Central memory CD8-positive, alpha-beta T cell (primary cell): ENCODE measurements at places on chromosomes 1 and 21.

GRCh38 chr1:177273141-177273540 lies 102.4 kb downstream of the BRINP2 start:
- H3K4me1 ChIP-seq = no peaks in the 10 kb centered on the region
- H3K4me3 ChIP-seq = no peak overlapping the region

GRCh38 chr1:221449801-221450470 lies 292.0 kb downstream of the DUSP10 start:
- no peak overlapping the region for H3K27ac ChIP-seq
- H3K4me1 ChIP-seq = no peaks in the 10 kb centered on the region
- peaks cover 2% of the 10 kb centered on the region for H3K36me3 ChIP-seq

GRCh38 chr1:230496451-230496850 lies 70.3 kb upstream of the PGBD5 start:
- H3K36me3 ChIP-seq = no peaks in the 10 kb centered on the region
- H3K27me3 ChIP-seq = peaks cover 73% of the 10 kb centered on the region
- no peaks in the 10 kb centered on the region for H3K4me1 ChIP-seq
- no peak for DNase-seq
- H3K27ac ChIP-seq = no peak overlapping the region
- peak overlapping the region; percentile 45 for H3K4me3 ChIP-seq

GRCh38 chr1:204464701-204465100 lies 29.9 kb downstream of the PIK3C2B start:
- no peak overlapping the region for H3K27ac ChIP-seq
- peaks cover 9% of the 10 kb centered on the region for H3K36me3 ChIP-seq
- no peak for DNase-seq

DNA sequence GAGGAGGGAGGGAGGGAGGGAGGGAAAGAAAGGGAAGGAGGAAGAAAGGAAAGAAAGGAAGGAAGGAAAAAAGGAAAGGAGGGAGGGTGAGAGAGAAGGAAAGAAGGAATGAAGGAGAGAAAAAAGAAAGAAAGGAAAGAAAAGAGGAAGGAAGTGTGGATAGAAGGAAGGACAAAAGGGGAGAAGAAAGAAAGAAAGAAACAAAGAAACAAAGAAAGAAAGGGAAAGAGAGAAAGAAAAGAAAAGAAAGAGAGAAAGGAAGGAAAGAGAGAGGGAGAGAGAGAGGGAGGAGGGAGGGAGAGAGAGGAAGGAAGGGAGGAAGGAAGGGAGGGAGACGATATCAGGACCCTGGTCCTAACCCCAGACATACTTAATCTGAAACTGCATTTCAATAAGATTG lies 146.2 kb upstream of the ZC3H11B start:
- H3K27me3 ChIP-seq = no peaks in the 10 kb centered on the region
- H3K36me3 ChIP-seq = no peaks in the 10 kb centered on the region
- no peaks in the 10 kb centered on the region for H3K4me1 ChIP-seq
- H3K27ac ChIP-seq = no peak overlapping the region

DNA sequence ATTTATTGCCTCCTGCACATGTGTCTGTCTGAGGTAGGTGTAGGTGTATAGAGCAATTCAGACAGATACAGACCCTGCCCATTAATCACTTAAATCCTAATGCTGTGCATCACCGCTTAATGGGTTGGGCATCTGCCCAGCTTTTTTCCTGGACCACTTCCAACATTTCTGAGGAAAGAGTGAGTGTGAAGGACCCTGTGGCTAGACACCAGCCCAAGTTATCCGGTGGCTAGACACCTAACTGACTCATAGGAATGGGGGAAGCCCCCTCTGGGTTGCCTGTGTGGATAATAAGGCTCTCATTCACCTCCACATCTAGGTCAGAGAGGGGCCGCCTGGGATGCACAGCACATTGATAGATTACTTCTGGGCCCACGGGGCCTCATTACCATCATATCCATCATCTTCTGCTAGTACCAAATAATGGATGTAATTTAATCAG lies 121.1 kb upstream of the RAVER2 start:
- H3K36me3 ChIP-seq = peaks cover 1% of the 10 kb centered on the region
- DNase-seq = no peak
- no peak overlapping the region for H3K27ac ChIP-seq

GRCh38 chr1:61368876-61369275 lies 286.5 kb downstream of the NFIA start:
- no peaks in the 10 kb centered on the region for H3K27me3 ChIP-seq
- H3K4me3 ChIP-seq = no peak overlapping the region
- H3K36me3 ChIP-seq = no peaks in the 10 kb centered on the region
- H3K27ac ChIP-seq = no peak overlapping the region
- no peaks in the 10 kb centered on the region for H3K4me1 ChIP-seq
- DNase-seq = no peak

DNA sequence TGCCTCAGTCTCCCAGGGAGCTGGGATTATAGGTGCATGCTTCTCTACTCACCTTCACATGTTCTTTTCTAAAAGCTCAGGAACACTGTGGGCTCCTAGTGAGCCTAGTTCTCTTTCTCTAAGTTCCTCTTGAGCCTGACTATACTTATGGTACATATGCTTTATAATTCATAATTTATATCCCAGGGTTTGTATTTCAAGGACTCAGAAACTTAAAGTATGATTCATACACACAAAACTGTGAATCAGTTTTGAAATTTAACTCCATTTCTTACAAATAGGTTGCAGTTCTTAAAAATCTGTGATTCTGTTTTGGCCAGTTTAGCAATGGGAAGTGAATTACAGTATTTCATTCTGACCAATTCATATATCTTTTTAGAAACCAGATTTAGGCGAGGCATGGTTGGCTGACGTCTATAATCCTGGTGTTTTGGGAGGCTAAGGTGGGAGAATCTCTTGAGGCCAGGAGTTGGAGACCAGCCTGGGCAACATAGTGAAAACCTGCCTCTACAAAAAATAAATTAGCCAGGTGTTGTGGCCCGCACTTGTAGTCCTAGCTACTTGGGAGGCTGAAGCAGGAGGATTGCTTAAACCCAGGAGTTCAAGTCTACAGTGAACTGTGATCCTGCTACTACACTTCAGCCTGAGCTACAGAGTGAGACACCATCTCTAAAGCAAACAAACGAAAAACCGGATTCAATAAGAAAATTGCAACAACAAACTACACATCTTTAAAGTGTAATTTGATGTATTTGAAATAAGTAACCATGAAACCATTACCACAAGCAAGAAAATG lies 15.6 kb downstream of the RASAL2 start:
- H3K27me3 ChIP-seq = no peaks in the 10 kb centered on the region
- H3K36me3 ChIP-seq = no peaks in the 10 kb centered on the region
- DNase-seq = no peak

DNA sequence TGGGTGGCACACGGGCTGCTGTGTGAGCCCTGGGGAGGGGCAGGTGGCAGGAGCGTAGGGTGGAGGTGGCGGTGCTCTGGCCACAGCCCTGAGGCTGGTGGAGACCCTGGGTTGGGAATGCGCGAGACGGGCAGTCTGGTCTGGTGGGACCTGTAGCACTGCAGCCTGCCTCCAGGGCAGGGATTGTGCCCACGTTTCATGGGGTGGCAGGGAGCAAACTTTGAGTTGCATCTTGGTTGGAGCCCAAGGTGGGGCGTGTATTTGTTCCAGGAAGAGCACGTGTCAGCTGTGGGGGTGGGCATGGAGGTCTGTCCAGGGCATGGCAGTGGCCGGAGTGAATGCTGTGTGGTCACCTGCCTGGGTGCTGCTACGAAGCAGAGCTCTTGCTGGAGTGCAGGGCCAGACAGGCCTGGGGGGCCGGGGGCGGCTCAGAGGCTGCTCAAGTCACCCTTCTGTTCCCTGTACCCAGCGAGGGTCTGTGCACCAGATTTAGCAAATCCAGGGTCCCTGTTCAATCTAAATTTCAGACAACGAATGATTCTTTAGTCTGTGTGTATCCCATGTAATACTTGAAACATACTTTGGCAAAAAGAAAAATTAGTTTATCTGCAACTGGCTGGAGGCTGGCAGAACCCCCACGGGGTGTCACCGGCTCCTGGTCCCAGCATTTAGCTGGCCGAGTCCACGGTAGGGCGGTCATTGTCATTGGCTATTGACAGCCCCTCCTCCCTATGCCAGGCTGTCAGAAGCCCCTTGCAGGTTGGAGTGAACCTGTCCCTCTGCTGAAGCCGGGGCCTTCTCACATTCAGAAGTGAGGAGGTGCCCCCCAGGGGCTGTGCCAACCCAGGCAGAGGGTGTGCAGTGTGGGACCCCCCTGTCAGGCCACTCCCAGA lies 27.3 kb downstream of the KRTAP10-1 start:
- no peak overlapping the region for H3K4me3 ChIP-seq
- DNase-seq = no peak
- peaks cover 3% of the 10 kb centered on the region for H3K36me3 ChIP-seq
- H3K27me3 ChIP-seq = no peaks in the 10 kb centered on the region

- no peak overlapping the region for H3K4me3 ChIP-seq
- H3K4me1 ChIP-seq = no peaks in the 10 kb centered on the region
- H3K27me3 ChIP-seq = no peaks in the 10 kb centered on the region
- DNase-seq = no peak
- H3K36me3 ChIP-seq = peaks cover 17% of the 10 kb centered on the region
These were observed 25.1 kb downstream of the COL6A2 start for GRCh38 chr21:46122758-46123683.

GRCh38 chr1:9730096-9730901 lies 78.8 kb downstream of the PIK3CD start:
- peak overlapping the region; percentile 91 for H3K27ac ChIP-seq
- H3K36me3 ChIP-seq = peaks cover 74% of the 10 kb centered on the region
- no peaks in the 10 kb centered on the region for H3K27me3 ChIP-seq
- peaks cover 47% of the 10 kb centered on the region for H3K4me1 ChIP-seq
- H3K4me3 ChIP-seq = peak overlapping the region; percentile 46
- no peak for DNase-seq

DNA sequence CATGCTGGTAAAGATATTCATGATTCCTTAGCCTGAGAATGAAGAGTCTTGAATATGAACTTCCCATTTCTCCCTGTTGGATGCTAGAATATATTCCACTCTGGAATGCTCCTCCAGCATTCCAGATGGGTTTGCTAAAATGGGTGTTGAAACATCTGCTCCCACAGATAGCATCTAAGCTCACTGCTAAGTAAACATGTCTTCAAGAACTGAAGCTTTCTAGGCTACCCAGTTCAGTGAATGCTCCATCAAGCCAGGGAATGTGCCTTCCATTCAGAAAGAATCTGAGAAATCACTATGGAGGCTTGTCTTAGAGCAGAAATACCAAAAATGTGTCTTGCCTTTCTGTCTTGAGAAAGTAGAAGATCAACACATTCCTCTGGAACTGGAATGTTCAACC lies 81.1 kb downstream of the TNFSF18 start:
- H3K36me3 ChIP-seq = peaks cover 2% of the 10 kb centered on the region
- no peak for DNase-seq
- no peaks in the 10 kb centered on the region for H3K4me1 ChIP-seq
- H3K27me3 ChIP-seq = no peaks in the 10 kb centered on the region
- no peak overlapping the region for H3K4me3 ChIP-seq

- peaks cover 44% of the 10 kb centered on the region for H3K4me1 ChIP-seq
- no peaks in the 10 kb centered on the region for H3K27me3 ChIP-seq
- H3K4me3 ChIP-seq = peak overlapping the region; percentile 68
- no peak for DNase-seq
- peaks cover 34% of the 10 kb centered on the region for H3K36me3 ChIP-seq
These were observed 117.1 kb upstream of the IFFO2 start for GRCh38 chr1:19073311-19074186.

DNA sequence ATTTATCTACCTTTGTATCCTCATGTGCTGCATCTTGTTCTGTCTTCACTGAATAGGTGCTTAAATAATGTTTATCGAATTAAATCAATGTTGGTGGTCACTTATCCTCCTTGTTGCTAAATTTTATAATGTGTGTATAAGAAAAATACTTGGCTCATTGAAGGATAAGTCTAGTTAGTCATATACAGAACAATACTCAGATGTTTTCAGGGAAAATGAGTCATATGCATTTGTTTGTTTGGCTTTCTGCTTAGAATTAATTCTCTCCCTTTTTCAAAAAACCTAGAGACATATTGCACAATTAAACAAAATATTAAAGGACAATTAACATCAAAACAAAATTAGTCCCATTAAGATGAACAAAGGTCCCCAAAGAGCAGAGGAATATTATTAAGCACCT lies 89.0 kb downstream of the UBE2U start:
- no peaks in the 10 kb centered on the region for H3K4me1 ChIP-seq
- no peak overlapping the region for H3K27ac ChIP-seq
- no peaks in the 10 kb centered on the region for H3K36me3 ChIP-seq

- H3K4me1 ChIP-seq = no peaks in the 10 kb centered on the region
- no peak overlapping the region for H3K4me3 ChIP-seq
- no peak overlapping the region for H3K27ac ChIP-seq
- H3K36me3 ChIP-seq = no peaks in the 10 kb centered on the region
- no peak for DNase-seq
- no peaks in the 10 kb centered on the region for H3K27me3 ChIP-seq
These were observed 121.9 kb downstream of the CYYR1 start for GRCh38 chr21:26451081-26451740.

DNA sequence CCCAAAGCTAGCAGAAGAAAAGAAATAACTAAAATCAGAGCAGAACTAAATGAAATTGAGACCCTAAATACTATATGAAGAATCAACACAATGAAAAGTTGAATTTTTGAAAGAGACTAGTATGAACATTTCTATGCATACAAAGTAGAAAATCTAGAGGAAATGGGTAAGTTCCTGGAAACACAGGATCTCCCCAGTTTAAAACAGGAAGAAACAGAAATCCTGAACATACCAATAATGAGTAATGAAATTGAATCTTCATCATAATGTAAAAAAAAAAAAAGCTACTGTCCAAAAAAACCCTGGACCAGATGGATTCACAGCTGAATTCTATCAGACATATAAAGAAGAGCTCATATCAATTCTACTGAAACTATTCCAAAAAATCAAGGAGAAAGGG lies 233.5 kb downstream of the PLPP3 start:
- no peaks in the 10 kb centered on the region for H3K36me3 ChIP-seq
- DNase-seq = no peak
- H3K27me3 ChIP-seq = no peaks in the 10 kb centered on the region
- H3K4me1 ChIP-seq = no peaks in the 10 kb centered on the region
- no peak overlapping the region for H3K4me3 ChIP-seq
- no peak overlapping the region for H3K27ac ChIP-seq

DNA sequence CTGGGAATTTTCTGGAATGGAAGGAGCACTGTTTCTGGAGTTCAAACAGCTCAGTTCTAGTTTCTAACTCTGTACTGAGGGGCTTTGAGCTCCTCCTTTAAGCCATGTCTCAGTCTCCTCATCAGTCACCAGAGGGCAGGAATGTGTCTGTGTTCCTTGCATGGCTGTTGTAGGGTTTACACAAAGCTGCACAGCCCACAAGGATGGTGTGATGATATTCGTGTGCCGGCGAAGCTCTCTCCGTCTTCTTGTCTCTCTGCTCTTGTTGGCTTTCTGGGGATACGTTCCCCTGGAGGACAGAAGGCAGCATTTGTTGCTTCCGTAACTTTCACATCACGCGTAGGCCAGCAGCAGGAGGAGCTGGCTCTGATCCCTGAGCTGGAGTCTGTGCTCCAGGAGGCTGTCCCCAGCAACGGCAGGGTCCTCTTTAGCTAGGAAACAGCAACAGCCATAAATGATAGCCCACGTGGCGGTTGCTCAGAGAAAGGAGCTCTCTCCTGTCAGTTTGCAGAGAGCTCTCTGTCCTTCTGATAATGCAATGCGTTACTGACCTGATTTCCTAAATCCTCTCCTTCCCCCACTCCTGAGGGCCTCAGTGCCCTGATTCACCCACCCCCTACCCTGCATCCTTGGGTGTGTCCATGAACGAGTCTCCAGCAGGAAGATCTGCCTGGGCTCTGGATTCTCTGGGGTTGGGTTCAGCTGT lies 189.2 kb upstream of the VAMP3 start:
- no peaks in the 10 kb centered on the region for H3K4me1 ChIP-seq
- no peak for DNase-seq
- peaks cover 26% of the 10 kb centered on the region for H3K27me3 ChIP-seq
- no peak overlapping the region for H3K27ac ChIP-seq
